Mammary epithelial cell (primary cell): ENCODE measurements at places on chromosomes 1 and 21.

GRCh38 chr1:64133036-64133435 lies 70.4 kb upstream of the UBE2U start:
- DNase-seq, result peak; percentile 97

- no peak for DNase-seq
Measured at GRCh38 chr1:70420320-70420719, 9.3 kb downstream of the CTH start.

GRCh38 chr1:160549665-160550006 lies 26.6 kb upstream of the SLAMF6 start:
- DNase-seq, result no peak

DNA sequence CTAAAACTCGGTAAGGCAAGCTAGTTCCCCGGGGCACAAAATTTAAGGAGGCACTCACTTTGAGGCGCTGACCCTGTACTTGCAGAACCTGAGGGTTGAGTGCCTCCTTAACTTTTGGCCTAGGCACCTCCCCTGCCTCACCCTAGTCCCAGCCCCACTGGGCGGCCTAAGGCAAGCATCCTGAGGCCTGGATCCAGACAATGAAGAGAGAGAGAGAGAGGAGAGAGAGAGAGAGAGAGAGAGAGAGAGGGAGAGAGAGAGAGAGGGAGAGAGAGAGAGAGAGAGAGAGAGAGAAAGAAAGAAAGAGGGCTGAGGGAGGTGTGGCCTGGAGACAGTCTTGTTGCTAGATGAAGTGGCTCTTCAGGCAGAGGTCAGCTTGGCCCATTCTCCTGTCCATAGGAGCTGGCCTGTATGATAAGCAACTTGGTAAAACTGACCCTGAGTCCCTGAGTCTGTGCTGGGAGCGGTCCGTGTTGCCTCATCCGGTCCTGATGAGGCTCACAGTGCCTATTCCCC lies 7.4 kb upstream of the LRRN2 start:
- no peak for DNase-seq

- no peak for DNase-seq
Measured at GRCh38 chr1:209397910-209398309, 185.6 kb upstream of the CAMK1G start.

GRCh38 chr21:37370152-37371040 lies 3.8 kb downstream of the DYRK1A start:
- DNase-seq, result peak; percentile 67

DNA sequence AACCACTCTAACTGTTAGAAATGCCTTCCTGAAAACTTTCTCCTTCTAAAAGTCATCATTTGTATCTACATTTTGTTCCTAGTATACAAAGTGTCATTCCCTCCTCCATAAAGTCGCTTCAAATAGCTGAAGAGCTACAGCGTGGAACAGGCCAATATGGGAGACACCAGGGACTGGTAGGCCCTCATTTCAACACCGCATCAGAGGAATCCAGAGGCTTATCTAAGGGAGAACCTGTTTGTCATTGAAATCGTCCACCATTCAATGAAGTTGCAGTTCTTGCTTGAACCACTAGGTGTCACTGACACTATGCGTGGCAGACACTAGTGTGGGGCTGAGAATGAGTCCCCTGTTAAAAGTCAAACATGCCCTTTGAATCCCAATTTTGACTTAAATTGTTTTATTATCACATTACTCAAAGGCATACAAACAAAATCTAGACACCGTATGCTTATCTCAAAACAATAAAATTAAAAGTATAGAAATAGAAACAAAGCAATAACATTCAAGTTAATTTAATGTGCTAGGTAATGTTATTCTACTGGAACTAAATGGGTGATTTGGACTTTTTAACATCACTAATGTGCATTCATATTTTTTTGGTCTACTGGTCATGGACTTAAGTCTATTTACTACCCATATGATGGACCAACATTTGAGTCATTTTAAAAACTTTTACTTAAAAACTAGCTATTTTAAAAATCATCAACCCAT lies 182.3 kb downstream of the FCRL5 start:
- peak; percentile 50 for DNase-seq

DNA sequence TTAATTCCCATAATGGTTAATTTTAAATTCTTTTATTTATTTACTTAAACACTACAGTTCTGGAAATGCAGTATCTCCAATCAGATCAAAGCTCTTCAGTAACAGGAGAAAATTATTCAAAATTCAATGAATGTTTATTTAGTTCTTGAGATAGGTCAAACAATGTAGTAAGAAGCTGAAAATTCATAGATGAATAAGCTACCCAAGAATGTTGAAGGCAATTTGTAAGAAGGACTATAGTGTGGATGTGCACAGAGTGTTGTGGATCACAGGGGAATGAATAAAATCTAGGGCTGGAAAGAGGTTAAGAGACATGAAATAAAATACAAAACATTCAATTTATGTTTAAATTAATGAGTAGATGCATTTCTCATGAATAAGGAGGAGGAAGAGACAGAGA lies 72.0 kb downstream of the OLFM3 start:
- no peak for DNase-seq

DNA sequence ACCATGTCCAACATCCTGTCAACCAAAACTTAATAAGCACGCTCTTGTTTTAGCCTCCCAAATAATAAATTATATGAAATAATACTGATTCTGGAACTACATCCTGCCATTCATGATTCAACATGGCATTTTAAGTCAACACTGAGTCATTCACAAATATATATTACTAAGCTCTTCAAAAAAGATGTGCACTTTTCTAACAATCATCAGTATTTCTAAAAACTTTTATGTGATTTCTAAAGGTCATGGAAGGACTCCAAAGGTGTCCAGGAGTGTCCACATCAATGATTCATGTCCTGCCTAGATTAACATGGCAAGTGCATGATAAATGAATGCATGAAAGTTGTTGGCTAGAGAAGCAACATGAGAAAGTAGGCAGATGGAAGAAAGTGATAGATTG lies 51.6 kb downstream of the NEGR1 start:
- peak; percentile 55 for DNase-seq

- no peak for DNase-seq
Measured at GRCh38 chr1:35447278-35447677, 109.9 kb downstream of the KIAA0319L start.

- DNase-seq, result no peak
Measured at GRCh38 chr1:208343226-208343625, 99.0 kb upstream of the PLXNA2 start.

DNA sequence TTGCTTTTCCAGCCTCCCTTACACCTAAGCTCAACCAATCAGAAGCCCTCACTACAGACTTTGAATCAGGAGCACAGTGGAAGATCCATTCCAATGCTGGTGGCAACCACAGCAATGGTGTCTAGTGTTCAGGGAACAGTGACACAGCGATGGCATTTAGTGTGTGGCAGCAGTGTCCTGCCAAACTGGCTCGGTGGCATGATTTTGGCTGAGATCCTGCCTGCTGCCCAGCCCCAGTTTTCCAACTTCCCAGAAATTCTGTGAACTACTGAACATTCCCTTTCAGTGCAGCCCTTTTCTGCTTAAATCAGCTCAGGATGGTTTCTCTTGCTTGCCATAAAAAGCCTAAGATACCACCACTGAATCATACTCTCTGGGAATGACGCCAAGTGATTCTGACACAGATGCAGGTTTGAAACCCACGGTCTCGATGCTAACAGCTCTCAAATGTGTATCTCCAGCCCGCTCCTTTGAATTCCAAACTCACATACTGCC lies 8.8 kb downstream of the ASAP3 start:
- DNase-seq, result peak; percentile 93

DNA sequence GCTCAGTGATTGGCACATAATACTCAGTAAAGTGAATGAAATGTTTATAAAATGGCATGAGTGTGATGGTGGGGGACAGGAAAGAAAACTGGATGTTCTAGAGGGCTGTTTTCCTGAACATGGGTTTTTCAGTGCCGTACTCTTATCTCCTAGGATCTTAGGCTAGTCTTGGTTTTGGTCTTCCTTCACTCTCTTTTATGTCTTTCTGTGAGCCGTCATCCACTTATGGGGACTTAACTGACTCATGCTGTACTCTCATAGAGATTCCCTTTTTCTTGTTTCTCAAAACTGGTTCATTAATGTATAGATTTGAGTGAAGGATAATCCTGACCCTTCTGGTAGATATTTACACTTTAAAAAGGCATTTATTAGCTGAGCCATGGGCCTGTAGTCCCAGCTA lies 16.6 kb downstream of the AGO3 start:
- no peak for DNase-seq

- DNase-seq, result peak; percentile 56
Measured at GRCh38 chr1:160724465-160725242, 13.0 kb upstream of the CD48 start.

DNA sequence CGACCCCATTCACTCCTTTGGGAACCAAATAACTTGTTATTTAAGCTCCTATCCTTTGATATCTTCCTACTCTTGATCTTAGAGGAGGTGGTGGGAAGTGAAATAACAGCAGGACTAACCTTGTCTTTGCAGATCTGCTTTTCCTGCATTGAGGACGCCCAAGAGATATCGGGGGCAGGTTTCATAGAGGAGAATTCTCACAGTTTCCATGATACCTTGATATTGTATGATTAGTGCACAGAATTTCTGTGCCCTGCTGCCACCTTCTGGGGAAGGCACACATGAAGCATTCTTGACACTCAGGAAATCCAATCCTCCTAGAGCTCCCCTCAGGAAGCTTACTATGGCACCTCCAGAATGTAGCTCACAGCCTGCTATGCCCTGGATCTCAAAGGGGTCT lies 1.6 kb downstream of the CD1B start:
- peak; percentile 4 for DNase-seq

GRCh38 chr1:81654147-81654546 lies 146.6 kb upstream of the ADGRL2 start:
- DNase-seq, result peak; percentile 49

DNA sequence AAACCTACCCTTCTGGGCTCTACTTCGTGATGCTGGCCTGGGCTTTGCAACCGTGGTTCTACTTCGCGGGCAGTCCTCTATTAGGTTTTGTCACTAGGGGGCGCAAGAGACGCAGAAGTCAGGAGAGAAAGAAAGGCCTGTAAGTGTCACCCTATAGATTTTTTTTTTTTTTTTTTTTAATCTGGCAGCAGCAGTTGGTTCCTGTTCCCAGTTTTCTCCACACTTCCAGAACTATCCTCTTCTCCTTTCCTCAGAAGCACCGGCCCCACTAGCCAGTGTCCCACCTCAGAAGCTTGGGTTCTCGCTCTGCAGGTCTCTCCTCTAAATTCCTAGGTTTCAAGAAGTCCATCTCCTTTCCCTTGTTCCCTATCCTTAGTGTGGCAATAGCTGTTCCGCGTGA lies 9.1 kb upstream of the LCE2D start:
- peak; percentile 54 for DNase-seq

DNA sequence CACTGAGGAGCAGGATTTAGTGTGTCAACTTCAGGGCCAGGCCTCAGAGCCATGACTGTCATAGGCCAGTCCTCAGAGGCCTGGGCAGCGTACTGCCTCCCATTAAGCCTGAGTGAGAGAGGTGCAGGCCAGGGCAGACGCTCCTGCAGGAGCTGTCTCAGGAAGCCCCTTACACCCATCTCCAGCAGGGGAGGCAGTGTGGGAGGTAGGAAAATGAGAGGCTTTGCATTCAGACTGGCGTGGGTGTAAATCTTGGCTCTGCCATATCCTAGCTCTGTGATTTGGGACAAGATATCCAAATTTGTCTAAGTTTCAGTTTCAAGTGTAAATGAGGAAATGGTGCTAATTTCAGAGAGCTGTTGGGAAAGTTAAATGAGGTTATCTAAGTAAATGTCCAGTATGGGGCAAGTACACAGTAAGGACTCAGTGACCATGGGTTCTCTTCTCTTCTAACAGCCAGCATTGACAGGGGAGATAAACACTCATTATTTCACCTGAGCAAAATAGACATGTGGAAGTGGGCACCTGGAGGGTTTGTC lies 184.1 kb downstream of the ZSCAN20 start:
- DNase-seq, result no peak

GRCh38 chr1:245301162-245301580 lies 146.4 kb downstream of the KIF26B start:
- DNase-seq, result no peak

GRCh38 chr1:205817364-205817763 lies 4.4 kb upstream of the SLC41A1 start:
- no peak for DNase-seq
